ENCODE measurements at places on chromosomes 1 and 21.

- no peak for DNase-seq
Observed at GRCh38 chr1:93661829-93662474, 19.7 kb downstream of the BCAR3 start.

DNA sequence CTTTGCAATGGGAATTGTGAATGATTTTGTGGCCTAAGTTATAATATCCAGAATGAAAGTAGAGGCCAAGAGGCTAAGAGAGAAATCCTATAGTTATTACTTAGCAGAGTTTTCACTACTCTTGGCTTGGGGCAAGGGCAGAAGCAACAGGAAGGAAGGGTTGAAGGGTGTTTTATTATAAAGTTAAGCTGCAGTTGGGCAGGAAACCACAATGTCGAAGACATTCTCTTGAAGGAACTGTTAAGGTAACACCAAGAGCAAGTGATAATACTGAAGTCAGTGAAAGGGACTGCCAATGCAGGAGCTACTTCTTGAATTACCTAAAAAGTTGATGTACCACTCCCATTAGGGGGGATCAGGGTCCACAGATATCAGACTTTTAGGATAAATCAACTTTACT lies 8.3 kb downstream of the XCL2 start:
- no peak for DNase-seq

- peak; percentile 51 for DNase-seq
Observed at GRCh38 chr1:199089393-199090122, 450.7 kb downstream of the PTPRC start.

- DNase-seq, result no peak
Observed at GRCh38 chr1:206581571-206581981, 30.7 kb downstream of the EIF2D start.

DNA sequence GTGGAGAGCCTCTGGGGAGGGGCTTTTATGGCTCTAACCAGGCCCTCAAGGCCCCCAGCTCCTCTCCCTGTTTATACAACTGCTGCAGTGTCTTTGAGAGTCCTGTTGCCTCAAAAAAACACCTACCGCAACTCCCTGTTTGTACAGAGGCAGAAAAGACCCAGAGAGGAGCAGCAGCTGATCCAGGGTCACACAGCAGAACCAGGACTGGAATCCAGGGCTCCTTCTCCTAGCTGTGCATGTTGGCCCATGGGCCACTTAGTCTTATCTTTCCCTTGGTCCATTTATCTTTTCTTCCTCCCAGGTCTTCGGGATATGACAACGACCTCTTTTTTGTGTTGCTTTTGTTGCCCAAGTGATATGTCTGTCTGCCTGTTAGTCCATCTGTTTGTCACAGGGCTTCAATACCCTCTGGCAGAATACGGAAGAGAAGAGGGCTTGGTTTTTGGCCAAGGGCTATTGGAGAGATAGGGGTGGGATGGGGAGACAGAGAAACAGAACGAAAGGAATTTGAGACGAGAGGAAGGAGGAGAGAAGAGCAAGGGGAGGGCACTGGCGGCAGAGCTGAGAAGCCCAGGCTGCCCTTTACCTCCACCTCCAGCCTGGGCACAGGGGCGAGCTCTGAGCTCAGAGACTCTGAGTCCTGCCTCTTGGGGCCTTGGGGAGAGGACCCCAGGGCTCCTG lies 33.5 kb upstream of the WASF2 start:
- no peak for DNase-seq

DNA sequence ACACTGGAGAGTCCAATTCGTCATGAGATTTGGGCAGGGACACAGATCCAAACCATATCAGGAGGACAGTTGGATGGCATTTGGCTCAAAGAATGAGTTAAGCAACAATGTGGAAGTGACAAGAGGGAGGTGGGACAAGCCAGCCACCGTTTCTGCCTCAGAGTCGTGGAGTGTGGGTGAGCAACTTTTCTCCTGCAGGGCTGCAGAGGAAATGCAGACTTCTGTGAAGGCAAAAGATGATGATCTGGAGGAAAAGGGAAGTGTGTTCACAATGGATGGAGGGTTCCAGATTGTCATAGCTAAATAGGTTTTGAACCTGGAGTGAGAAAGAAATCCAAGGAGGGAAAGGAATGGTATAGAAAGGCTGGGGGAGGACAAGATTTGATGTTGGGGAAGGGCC lies 16.4 kb upstream of the KANK4 start:
- DNase-seq, result no peak

DNA sequence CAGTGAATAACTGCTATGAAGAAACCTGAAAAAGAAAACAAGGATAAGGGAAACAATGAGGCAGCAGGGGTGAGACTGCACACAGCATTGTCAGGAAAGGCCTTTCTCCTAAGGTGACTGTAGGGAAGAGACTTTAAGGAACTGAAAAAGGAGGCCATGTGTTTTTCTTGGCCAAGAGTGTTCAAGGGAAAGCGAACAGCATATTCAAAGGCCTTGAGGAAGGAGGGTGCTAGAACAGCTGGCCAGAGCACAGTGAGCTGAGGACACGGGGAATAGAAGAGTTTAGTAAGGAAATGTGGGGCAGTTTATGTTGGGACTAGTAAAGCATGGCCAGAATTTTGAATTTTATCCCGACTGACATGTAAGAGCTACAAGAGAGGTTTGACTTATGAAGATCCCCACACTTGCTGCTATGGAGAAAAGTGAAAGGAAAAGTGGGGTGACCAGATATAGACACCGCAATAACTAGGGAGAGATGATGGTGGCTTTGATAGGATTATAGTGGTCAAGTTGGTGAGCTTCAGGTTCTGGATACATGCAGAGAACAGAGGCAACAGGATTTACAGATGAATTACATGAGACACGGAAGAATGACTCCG lies 1.4 kb downstream of the RWDD2B start:
- no peak for DNase-seq

GRCh38 chr1:16116002-16116401 lies 39.9 kb downstream of the EPHA2 start:
- no peak for DNase-seq

- no peak for DNase-seq
Observed at GRCh38 chr1:202268032-202268431, 73.7 kb downstream of the UBE2T start.

- DNase-seq, result no peak
Observed at GRCh38 chr1:168917796-168918195, 188.7 kb upstream of the ATP1B1 start.

DNA sequence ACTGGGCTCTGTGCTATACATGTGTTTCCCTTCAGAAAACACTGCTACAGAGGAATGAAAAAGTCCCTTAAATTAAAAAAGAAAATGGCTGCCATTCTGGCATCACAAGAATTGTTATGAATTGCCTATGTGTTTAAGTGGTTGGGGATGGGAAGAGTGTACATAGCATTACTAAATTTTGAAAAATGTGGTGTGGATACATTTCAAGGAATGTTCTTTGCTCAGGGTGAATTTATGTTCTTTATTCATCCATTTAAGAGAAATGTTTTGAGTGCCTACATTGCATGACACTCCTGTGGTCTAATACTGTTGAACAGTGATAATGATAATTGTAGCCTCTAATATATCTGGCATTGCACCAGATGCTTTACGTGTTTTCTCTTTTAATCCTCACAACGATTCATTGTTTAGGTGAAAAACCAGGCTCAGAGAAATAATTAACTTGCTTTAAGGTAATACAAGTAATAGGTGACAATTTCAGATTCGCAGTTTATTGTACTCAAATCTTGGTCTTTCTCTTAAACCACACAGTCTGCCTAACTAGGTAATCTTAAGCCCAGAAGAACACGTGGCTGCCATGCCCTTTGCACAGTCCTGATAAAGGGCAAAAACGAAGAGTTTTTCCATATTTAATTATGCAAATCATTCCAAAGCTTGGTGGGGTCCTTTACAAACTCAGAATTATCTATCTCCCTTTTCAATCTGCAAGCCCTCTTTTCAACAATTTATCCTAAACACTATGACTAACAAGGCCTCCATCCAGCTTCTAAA lies 31.5 kb downstream of the DPT start:
- DNase-seq, result no peak

GRCh38 chr1:42141978-42142377 lies 11.2 kb upstream of the GUCA2B start:
- DNase-seq, result no peak

DNA sequence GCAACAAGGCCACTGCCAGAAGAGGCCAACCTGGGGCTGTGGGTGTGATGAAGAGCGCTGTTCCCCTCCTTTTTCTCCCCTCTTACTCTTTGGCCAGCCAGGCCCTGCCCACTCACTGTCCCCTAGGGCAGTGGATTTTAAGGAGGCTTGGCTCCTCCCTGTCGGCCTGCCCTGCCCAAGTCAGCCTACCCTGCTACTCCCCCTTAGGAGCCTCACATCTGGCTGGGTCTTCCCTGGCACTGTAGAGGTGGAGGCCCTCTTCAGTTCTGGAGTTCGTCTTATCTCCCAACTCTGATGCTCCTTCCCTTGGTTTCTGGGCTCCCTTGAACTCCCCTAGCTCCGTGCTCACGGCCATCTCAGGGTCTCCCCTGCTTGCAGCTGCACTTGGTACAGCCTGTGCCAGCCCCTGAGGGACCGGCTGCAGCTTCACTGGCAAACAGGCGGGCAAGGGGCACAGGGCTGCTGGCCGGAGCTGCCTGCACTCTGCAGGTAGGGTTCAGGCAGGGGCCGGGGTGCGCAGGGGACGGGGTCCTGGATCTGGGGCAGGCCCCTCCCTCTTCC lies 4.0 kb downstream of the AMPD2 start:
- no peak for DNase-seq

DNA sequence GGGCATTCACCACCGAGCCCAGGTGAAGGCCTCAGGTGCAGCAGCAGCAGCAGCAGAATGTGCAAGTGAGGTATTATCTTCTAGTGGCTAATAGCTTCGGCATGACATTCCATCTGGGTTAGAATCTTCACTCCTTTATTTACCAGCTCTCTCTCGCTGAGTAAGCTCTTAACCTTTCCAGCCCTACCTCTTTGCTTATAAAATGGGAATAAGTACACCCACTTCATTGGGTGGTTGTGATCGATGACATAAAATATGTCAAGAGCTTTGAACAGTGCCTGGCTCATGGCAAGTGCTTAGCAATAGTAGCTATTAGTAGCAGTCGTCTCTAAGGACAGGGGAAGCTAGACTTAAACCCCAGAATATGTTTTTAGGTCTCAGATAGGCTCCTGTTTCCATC lies 149.5 kb downstream of the NOS1AP start:
- DNase-seq, result no peak

GRCh38 chr1:11198257-11198656 lies 9.1 kb downstream of the ANGPTL7 start:
- DNase-seq, result no peak

DNA sequence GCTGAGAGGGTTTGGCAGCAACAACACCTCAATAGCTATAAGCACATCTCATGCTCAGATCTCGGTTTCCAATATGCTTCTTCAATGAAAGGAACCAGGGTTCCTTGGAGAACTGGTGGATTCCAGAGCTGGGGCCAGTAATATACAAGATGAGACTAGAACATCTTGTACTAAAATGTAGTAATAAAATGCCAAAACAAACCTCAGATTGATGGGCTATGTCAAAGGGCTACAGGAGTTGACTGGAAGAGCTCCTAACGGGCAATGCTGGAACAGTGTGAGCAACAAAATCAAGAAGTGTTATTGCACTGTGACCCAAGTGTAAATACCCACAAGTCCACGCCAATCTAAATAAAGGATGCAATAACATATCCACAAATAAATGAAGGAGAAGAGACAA lies 26.1 kb upstream of the SLC19A1 start:
- DNase-seq, result no peak

DNA sequence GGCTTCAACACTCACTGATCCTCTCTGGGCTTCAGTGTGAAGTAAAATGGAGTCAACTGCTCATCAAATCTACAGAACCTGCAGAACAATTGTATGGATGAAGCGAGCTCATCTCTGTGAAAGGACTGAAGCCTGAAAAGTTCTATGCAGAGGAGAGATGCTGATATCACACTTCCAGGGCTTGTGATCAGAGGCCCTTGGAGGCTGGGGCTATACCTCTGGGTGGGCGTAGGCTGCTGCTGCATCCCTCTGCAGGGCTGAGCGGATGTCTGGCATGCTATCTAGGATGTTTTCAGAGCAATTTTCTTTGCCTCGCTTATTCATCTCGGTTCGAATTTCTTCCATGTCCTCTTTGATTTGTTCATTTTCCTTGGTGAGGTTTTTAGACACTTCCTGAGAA lies 17.6 kb downstream of the OLFML2B start:
- no peak for DNase-seq

- DNase-seq, result no peak
Observed at GRCh38 chr1:232509570-232509969, 120.4 kb downstream of the SIPA1L2 start.

DNA sequence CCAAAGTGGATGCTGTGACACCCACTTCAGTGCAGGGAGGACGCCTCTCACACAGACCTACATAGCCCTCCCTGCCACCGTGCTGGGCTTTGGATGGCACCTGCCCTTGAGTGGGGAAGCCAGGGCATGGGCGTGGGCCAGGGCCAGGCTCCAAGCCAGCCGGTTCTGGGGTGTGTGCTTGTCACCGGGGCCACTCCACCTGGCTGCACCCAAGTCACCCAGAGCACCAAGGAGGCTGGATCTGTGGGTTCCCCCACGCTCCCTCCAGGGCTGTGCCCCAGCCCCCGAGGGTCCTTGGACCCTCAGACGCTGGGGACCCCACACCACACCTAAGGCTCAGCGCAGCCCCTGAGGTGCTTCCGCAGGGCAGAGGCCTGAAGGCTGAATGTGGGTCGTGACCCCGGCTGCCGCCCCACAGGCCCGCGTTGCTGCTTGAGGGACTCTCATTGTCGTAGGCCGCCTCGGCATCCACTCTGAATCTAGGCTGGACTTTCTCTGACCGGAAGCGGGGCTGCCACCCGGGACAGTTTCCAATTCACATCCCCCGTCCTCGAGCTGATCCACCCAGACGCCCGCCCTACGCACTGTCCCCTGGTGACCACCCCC lies 1.5 kb downstream of the MXRA8 start:
- no peak for DNase-seq

GRCh38 chr1:17437580-17438317 lies 1.7 kb downstream of the RCC2 start:
- peak; percentile 78 for DNase-seq

GRCh38 chr1:81232420-81232819 lies 568.3 kb upstream of the ADGRL2 start:
- no peak for DNase-seq

DNA sequence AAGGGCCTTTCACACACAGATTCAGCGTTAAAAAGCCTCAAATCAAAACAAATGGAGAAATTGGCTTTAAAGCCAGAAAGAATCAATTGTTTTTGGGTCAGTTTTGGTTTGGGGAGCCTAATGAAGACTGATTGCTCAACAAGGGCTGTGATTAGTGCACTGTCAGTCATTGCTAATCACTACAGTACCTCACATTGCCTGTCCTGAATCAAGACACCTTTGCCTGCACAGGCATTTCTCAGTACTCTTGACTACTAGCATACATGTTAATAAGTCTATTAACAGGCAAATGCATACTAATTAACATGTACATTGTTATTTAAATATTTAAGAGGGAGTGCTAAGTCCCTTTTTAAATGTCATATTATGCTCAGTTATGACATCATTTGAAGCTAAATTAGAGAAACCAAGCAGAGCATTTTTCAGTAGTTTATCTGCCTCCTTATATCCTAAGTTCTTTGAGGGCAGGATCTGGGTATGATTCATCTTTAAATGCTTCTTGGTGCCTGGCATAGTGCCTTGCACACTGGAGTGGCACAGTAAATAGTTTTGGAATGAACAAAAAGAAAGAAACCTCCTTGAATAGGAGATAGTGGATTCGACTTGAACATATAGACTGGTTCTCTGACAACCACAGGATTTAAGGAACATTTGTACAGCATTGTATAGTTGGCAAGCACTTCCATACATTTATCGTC lies 25.8 kb upstream of the CCN1 start:
- no peak for DNase-seq

GRCh38 chr1:45583264-45583665 lies 576 bp upstream of the NASP start:
- peak; percentile 95 for DNase-seq

Data from GM06990 (cell line).